CD4-positive, alpha-beta T cell treated with Interleukin-4 for 4 hours (primary cell): ENCODE measurements at places on chromosomes 7 and 10.
A peak's percentile ranks its signal among the peaks of the same experiment; 100 is the strongest.

DNA sequence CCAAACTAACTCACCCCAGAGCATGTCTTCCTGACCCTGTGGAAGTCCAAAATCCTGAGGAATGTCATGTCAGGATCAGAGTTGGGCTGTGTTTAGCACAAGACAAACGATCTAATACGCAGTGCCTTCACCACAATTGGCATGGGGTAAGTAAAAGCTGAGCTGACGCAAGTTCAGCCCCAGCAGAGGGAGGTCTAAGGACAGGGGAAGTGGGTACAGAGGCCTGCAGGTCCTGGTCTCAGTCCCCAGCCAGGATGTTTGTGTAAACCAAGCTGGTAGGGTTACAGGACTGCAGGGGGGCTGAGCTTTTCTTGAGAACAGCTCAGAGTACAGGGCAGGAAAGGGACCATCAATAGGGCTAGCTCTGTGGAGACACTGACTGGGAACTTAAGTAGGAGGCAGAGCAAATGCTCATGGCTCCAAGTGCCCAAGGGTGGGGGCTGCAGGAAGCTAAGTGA, 5.3 kb upstream of the KCNIP2 start:
- DNase-seq, result no peak

- no peak for DNase-seq
Measured at GRCh38 chr10:124820121-124820520, 18.5 kb downstream of the ABRAXAS2 start.

DNA sequence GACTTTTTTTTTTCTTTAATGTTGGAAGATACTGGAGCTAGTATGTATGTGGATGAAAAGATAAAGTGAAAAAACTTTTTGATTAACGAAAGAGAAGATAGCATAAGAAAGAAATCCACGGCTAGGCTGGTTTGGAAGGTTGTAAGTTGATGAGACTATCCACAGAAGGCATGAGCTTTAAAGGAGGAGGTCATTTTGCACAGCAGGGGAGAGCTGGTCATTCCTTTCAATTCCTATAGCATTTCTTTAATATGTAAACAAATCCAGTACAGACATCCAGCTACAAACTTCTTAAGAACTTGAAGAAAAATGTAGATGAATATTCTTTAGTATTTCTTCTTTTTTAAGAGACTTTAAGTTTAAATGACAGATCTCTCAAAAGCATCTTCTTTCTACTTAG, 281.3 kb downstream of the CACNA2D1 start:
- no peak for DNase-seq

DNA sequence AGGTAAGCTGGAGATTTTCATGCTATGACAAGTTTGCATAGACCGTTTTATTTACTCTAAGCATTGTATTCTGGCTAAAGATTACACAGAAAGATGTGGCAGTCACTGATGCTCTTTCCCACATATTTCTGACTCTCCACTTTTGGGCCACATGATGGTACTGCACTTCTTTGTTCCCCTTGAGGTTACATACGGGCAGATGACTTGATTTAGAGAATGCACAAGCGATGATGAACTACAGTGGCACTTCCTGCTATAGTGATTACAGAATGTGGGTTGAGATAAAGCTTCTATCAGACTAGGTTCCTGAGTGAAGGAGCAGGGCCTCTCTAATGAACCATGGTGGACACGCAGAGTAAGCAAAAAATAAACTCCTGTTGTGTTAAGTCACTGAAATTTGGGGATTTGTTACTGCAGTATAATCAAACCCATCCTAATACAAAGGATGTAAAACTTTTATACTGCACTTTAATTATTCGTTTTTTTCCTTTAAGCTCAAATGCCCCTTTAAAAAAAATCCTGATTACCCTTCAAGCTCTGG, 177.9 kb downstream of the TAX1BP1 start:
- no peak for DNase-seq

GRCh38 chr10:120453886-120454285, 3.1 kb upstream of the PLPP4 start:
- no peak for DNase-seq

GRCh38 chr10:131081376-131081775, 230.1 kb downstream of the TCERG1L start:
- DNase-seq, result no peak

DNA sequence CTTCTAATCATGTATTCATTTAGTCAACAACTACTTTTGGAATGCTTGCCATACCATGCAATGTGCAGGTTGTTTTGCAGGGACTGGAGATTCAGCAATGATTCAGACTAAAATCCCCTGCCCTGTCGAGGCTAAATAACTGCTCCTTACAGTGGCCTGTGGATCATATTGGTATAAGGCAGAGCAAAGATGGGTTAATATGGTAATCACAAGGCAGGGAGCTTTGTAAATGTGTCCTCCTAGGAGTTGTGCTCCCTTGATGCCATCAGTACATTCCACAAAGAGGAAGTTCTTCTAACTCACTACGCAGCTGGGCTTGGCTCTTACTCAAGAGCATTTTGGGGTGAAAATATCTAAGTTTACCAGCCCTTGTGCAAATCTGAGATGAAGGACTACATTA, 614 bp upstream of the IFIT2 start:
- DNase-seq, result peak; percentile 32

DNA sequence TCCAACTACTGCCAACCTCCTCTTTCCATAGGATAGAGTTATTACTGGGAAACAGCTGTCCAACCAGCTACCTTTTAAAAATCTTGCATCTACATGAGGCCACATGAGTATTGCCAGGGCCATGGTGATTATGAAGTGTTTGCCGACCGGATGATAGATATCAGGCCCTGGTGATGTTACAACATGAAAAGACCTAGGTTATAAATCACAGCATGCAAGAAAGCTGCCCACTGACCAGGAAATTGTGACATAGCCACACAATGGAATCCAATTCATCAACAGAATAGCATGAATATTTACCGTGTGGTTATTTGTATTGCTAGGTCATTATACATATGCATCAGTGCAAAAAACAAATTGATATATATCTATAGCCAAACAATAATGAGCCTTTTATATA, 517.0 kb downstream of the INHBA start:
- DNase-seq, result no peak

DNA sequence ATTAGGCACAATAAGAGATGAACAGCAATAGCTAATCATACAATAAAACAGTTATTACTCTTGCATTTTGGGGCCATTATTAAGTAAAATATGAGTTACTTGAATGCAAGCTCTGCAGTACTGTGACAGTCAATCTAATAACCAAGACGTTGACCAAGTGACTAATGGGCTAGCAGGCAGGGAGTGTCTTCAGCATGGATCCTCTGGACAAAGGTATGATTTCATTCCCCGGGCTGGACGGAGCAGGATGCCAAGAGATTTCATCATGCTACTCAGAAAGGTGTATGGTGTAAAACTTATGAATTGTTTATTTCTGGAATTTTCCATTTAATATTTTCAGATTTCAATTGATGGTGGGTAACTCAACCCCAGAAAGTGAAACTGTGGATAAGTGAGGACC, 80.9 kb downstream of the SHH start:
- no peak for DNase-seq

GRCh38 chr10:117254774-117255735, 14.1 kb downstream of the SLC18A2 start:
- no peak for DNase-seq
